AG20443 (cell line): ENCODE measurements at places on chromosomes 7 and 10.

- peak; percentile 42 for DNase-seq
These were observed 205.0 kb downstream of the DIP2C start for GRCh38 chr10:484441-484924.

- no peak for DNase-seq
These were observed 394.1 kb downstream of the NEBL start for GRCh38 chr10:20502903-20503585.

DNA sequence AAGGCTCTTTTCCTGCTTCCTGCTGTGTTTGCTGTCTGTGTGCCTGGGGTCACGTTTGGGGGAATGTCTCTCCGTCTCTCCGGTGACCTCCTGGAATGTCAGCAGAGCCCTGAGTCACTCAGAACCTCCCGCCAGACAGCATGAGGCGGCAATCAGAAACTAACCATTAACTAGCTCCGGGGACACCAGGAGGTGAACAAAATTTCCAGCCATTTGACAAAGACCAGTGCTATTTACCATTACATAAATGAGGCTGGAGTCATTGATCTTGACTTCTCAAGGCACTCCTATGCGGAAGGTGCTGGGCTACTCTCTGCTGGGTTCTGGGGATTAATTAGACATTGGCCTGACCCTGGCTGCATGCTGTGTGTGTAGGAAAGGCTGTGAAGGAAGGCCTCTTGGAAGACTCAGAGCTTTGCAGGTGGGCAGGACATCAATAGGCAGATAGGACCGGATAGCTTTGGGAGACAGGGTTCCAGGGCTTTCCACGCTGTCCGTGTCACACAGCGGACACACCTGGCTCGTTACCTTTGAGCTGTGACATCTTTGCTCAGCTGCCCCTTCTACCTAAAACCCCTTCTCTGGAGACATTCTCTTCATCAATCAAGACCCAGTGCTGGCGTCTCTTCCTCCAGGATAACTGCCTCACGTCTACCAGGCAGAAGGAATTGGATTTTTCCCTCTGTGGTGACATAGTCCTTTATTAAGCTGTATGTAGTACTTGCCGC lies 77.0 kb downstream of the PFKFB3 start:
- peak; percentile 76 for DNase-seq

GRCh38 chr10:23965880-23966279 lies 243.1 kb upstream of the KIAA1217 start:
- DNase-seq = no peak

GRCh38 chr7:94059746-94060145 lies 55.6 kb upstream of the BET1 start:
- DNase-seq = peak; percentile 76

GRCh38 chr10:75652146-75652740 lies 220.8 kb downstream of the LRMDA start:
- no peak for DNase-seq

GRCh38 chr7:33720870-33721269 lies 184.5 kb upstream of the BMPER start:
- DNase-seq = no peak

- DNase-seq = no peak
These were observed 82.9 kb upstream of the SMNDC1 start for GRCh38 chr10:110387617-110387982.

- no peak for DNase-seq
These were observed 28.9 kb upstream of the GPR146 start for GRCh38 chr7:1015196-1016121.

- DNase-seq = no peak
These were observed 108.7 kb downstream of the SH2D4B start for GRCh38 chr10:80646366-80646765.

GRCh38 chr7:137417464-137417863 lies 73.9 kb upstream of the PTN start:
- DNase-seq = no peak

DNA sequence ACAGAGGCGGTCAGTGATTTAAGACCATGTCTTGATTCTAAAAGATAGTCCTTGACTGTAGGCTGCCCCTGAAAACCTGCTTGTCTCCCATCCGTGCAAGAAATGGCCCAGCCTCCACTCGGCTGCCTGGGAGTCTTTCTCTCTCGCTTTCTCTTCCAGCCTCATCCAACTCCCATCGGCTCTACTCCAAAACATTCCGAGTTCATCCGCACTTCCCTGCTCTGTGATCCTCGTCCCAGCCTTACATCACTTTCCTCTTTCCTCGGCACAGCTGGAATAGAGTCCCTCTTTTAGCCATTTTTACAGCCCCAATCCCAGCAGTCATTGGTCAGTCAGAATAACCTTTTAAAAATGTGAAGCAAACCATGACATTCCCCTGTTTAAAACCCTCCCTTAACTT lies 135.1 kb downstream of the TAX1BP1 start:
- DNase-seq = no peak

- DNase-seq = peak; percentile 30
These were observed 238.1 kb downstream of the CAMK1D start for GRCh38 chr10:12587451-12587888.

DNA sequence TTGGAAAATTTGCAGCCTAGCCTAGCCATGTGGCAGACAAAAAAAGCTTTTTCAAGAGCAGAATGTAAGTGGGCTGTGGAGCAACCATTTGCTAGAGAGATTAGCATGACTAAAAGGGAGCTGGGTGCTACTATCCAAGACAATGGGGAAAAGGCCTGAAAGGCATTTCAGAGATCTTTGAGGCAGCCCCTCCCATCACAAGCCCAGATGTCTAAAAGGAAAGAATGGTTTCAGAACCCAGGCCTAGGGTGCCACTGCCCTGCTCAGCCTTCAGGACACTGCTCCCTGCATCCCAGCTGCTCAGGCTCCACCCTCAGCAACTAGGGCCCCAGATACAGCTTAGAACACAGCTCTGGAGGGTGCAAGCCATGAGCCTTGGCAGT lies 24.7 kb downstream of the PNLIPRP3 start:
- no peak for DNase-seq

- no peak for DNase-seq
These were observed 33.6 kb downstream of the TMEM106B start for GRCh38 chr7:12244694-12245093.

- DNase-seq = peak; percentile 43
These were observed 69.1 kb upstream of the MXI1 start for GRCh38 chr10:110138197-110138812.

DNA sequence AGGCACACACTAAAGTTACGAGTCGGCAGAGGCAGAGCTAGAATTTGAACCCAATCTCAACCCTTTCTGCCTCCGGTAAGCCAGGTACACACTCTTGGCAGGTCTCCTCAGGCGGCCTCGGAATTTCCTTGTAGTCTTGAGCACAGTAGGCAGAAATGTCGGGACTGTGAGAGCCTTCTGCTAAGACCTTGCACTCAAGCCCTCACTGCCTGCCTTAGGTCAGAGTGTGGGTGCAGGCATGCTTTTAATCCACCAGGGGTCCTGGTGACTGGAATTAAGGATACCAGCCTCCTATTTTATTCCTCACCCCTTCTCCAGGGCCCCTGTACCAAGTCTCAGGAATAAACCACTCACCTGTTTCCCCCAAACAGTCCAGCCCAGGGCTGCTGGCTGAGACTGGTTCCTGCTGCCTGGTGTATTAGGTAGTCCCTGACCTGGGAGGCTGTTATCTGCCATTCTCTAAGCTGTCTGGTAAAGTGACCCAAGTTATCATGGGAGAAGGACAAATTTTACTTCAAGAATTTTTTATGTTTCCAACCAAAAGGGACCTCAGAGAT lies 855 bp downstream of the ATP6V1F start:
- DNase-seq = peak; percentile 78

DNA sequence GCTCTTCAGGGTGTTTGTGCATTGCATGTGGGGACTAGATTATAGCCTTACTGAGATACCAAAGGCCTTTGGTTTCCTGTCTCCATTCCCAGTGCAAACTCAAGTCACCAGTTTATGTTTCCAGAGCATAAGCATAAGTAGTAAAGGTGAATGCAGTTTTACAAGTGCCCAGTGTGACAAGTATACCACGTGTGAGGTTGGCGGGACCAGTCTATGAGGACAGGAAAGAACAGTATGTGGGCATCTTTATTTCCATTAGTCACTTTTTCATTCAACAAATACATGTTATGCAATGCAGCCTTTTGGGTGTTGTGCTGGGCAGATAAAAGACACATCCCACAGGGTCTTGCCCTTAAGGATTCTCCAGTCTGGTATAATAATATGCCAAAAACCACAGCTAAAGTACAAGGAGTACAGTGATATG lies 146.5 kb downstream of the ARID5B start:
- no peak for DNase-seq

DNA sequence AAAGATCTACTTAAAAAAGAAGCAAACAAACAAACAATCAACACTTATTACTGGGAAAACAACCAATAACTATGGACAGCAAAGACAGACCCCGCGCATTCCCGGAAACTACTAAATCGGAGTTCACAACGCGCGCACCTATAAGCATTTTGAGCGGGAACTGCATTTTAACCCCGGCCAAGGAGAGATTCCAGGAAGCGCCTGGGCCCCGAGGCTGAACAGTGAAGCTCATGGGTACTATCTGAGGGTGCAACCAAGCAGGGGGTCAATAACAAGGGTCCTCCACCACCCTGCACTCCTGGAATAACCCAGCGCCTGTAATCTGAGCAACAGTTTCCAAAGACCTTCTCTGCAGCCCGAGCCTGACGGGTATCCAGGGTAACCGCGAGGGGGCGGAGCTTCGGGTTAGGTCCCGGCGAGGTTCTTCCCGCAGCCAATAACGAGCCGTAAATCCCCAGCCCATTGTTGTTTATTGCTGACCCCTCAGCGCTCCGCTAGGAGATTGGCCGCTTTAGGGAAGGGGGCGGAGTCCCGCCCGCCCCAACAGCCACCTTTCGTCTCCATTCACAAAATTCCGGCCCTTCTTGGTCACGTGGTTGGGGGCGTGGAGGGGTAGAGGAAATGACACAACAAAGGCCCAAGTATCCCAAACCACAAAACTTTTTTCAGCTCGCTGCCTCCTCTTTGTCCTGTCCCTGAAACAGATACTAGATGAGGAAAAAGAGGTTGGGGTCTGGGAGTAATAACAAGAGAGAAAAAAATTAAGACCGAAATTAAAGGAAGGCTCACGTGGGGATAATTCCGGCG lies 1.7 kb upstream of the ETV1 start:
- DNase-seq = peak; percentile 96

- DNase-seq = peak; percentile 43
These were observed 476.9 kb downstream of the KCNMA1 start for GRCh38 chr10:77160679-77161078.

DNA sequence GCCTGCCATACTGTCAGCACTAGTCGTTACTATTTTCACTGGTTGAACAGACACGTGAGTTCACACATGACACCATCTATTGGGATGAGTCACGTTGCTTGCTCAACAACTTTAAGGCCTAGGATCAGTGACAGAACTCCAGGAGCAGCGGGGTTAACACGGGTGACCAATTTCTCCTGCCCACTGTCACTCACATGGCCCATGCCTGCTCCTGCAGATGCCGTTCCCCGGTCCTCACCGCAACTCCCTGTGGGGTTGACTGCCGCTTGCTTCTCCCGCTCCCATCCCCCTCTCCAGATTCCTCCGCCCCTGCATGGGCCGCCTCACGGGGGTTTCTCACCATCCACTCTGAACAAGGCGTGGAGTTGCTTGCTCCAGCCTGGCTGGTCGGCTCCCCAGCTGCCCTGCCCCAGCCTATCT lies 128.2 kb downstream of the TAX1BP1 start:
- peak; percentile 38 for DNase-seq

DNA sequence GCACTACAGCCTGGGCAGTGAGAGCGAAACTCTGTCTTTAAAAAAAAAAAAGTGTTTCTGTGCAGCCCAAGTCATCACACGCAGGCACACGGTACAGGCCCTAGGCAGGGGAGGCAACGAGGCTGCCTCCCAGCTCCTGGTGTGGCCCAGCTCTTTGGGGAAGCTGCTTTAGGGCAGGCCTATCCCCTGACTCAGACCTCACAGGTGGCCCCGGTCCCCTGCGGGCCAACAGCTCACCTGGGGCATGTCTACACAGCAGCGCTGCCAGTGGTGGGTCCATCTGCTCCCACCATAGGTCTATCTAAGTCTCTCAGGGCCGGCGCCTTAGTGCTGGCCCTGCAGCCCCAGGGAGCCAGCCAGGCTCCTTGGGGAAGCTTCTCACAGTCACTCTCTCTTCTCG lies 31.4 kb downstream of the ZAN start:
- no peak for DNase-seq

- no peak for DNase-seq
These were observed 54.9 kb downstream of the IKZF1 start for GRCh38 chr7:50359258-50359994.

GRCh38 chr7:51011710-51012350 lies 229.1 kb upstream of the GRB10 start:
- DNase-seq = no peak

DNA sequence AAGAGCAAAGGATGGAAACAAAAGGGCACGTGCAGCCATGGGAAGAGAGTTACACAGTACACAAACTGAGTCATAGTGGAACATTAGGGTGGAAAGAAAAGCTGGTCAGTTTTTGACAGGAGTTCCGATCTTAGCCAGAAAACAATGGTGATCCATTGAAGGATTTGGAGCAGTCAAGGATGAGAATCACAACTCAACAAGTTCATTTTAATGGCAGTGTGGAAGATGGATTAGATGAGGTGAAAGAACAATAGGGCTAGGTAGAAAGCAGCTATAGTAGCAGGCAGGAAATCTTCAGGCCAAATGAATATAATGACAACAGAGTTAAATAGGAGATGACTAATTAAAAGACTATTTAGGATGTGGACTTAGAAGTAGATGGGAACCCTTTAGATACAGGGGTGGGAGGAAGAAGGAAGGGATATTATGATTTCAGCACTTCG lies 136.3 kb downstream of the DOCK4 start:
- no peak for DNase-seq

DNA sequence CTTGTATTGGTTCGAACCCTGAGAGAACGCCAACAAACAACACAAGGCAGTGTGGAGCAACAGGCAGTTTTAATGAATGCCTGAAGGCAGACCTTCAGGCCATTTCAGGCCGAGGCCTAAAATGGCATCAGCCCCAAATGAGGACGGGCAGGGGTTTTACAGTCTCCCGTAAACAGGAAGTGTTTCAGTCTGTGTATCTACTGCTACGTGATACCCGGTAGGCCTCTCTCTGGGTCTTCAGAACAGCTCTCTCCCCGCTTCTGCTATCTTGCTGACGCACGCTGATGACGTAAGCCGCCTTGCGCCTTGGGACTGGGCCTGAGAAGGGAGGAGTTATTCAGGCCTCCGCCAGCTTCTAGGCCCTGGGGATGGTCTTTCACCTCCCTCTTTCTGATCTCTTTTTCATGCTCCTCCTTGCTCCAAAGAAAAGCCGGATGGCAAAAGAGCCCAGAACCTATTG lies 67.7 kb downstream of the ST8SIA6 start:
- no peak for DNase-seq

DNA sequence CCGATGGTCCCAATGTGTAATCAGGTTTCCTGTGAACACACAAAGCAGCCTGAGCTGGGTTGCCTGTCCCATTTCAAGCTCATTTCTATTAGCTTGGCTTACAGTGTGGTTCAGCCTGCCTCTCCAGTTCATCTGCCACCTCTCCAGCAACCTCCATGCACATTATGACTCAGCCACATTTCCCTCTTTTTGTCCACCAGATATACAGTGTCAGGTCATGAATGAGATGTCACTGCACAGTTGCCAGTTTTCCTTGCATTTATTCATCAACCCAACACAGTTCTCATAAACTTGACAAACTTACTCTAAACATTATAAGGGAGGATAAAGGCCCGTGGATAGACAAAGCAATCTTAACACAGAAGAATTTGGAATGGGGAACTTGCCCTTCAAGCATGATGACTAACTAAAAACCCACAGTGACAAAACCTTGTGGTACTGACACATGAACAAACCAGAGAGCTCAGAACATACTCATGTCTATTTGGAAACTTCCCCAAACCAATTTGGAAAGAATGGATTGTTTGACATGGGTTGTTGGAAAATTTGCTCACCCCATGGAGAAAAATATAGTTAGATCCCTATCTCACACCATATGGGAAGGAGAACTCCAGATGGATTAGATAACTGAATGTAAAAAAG lies 2.5 kb upstream of the CFAP58 start:
- DNase-seq = peak; percentile 69
